ENCODE measurements at places on chromosomes 6 and 20.

DNA sequence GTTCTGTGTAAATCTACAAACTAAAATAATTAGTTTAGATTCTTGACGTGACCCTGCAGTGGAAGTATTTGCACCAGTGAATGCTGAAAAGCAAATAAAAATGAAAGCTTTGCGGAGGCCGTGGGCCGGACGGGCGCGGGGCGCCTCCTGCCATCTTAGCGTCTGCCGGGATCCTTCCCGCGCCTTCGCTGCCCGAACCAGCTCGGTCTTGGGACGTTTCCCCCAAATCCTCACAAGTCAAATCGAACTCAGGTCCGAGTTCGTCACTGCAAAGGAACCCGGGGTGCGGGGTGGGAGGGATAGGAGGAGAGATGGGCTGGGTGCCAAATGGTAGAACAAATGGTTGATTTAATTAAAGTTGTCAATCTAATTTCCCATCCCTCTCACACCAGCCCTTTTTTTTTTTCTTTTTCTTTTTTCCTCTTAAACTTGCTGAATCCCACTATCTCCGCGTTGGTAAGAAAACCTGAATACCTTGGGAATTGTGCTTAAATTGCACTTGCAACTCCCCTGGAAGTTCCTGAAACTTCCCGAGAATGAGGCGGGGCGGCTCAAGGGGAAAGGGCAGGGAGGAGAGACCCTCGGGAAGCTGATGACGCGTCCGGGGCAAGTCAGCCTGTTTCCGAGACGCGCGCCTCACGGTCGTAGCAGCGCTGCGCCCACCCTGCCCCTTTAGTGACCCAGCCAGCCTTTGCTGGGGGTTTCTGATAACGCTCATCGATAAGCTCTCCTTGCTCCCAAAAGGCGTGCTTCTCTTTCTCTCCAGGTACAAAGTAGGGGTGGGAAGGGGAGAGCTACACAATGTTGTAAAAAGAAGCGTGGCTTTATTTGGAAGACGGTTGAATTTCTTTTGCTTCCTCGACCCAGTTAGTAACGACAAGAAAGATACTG, 1.8 kb downstream of the GJA1 start:
- DNase-seq, result peak; percentile 25

- no peak for DNase-seq
Measured at GRCh38 chr6:105560611-105561066, 157.8 kb upstream of the PREP start.

DNA sequence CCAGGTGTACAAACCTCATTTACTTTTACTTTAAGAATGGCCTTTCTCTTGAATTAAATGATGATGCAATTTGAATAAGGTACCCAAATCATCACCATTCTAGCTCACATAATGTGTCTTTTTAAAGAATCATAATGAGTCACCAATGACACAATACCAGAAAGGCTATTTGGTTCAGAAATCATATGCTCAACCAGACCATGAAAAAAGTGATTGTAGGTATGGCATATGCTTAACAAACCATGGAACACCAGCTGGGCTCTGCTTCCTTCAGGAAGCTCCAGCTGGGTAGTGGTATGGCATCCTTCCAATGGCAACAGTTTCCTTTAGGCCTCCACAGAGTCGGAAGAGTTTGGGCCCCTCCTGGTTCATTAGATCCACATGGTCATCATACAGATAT, 128.2 kb downstream of the FRK start:
- DNase-seq, result no peak

DNA sequence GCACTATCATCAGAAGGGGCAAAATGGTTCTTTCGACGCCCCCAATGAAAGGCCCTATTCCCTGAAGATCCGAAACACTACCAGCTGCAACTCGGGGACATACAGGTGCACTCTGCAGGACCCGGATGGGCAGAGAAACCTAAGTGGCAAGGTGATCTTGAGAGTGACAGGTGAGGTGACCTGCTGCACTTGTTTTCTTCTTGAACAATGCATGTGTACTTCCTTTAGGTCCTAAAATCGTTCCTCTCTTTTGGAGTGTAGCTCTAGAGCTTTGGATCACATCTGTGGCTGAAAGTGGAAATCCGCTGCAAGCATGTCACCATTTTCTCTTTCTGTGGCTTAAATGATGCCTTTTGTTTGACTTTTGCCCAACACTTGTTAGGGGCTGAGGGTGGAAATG, 14.0 kb downstream of the CD83 start:
- no peak for DNase-seq

- DNase-seq, result no peak
Measured at GRCh38 chr6:34697544-34697836, 923 bp upstream of the ILRUN start.

- no peak for DNase-seq
Measured at GRCh38 chr20:54491506-54491905, 16.1 kb downstream of the DOK5 start.

- DNase-seq, result no peak
Measured at GRCh38 chr6:100573166-100573565, 108.4 kb upstream of the SIM1 start.

DNA sequence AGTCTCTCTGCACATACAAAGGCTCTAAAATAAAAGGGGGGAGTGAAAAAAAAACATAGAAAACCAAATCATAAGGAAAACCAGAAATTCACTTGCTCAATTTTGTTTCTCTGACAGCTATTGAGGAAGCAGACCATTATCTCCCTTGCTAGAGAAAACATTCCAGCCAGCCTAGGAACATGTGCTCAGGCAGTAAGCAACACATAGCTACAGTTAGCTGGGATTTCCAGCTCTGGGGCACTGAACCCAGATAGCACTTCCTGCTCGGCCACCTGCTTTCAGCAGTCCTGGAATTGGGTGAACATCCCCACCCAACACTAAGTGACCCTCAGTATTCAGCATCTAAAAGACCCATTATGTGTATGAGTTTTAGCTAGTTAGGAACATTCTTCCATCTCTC, 61.3 kb downstream of the TNFRSF21 start:
- DNase-seq, result no peak

GRCh38 chr6:82330171-82330804, 33.3 kb upstream of the TPBG start:
- no peak for DNase-seq

DNA sequence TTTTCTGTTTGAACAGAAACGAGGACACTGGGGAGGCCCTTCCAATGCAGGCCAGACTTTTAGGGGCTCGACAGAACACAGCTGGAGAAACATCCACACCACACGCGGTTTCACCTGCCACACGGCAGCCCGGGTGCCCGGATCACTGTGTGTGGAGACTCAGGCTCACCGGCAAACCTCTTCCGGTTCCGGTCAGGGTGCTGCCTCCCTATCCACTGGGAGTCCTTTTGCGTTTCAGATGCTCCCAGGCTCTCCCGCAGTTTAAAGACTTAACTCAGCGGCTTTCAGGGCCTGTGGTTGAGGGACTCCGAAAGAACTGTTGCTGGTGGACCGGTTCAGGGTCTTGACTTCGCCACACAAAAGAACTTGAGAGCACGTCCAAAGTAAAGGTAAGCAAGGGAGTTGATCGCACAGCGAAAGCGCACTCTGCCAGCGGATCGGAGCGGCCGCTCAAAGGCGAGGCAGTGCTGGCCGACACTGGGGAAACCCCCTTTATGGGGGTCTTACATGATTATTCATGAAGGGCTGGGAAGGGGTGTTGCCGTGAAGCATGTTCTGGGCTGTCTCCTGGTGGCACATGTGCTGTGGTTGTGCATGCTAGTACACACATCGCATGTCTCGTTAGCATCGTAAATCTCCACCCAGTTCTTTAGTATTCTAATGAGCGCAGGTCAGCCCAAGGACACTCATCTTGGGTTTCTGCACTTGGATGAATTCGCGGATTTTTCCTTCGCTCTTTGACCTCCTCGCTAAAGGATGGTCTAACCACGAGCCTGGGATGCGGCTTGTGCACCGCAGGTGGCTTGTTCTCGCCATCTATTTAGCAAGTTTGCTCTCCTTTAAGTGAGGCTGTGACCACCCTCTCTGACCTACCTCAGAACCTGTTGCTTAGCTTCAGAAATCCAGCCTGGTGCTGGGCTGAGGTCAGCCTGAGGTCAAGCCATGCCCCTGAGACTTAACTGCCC, 180.3 kb downstream of the CDH26 start:
- DNase-seq, result peak; percentile 37

All from activated naive CD4-positive, alpha-beta T cell treated with anti-CD3 and anti-CD28 coated beads, Interleukin-2, amount 50 U/mL, for 16 hours (primary cell).